Omental fat pad (tissue), 4 donors: ENCODE measurements at places on chromosomes 11 and 22.

DNA sequence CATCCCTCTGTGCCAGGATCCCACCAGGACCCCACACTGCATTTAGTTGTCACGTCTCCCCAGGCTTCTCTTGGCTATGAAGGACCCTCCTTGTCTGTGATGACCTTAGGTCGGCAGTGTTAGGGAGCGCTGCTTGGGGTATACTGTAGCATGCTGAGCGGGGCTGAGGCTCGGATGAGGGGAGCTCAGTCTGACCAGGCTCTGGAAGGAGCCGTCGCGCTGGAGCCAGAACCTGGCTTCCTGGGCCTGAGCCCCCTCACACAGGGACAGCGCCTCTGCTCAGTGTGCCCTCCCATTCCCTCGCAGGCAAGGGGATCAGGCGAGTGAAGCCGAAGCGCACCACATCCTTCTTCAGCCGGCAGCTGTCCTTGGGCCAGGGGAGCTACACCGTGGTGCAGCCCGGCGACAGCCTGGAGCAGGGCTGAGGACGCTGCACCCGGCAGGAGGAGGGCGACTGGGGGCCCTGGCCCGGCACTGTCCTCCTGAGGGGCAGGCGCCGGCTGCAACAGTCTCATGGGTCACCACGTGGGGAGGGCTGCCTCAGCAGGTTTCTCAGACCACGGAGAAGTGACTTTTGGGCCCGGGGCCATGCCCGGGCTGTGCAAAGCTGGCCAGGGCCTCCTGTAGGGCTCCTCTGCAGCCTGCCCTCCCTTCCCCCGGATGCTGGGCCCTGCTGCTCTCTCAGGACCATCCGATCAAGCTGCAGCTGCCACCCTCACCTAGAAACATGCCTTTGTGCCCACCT, 11.5 kb upstream of the NEAT1 start:
- no peak for DNase-seq

- no peak for DNase-seq
Observed at GRCh38 chr11:85724748-85725465, 38.9 kb upstream of the CCDC89 start.

DNA sequence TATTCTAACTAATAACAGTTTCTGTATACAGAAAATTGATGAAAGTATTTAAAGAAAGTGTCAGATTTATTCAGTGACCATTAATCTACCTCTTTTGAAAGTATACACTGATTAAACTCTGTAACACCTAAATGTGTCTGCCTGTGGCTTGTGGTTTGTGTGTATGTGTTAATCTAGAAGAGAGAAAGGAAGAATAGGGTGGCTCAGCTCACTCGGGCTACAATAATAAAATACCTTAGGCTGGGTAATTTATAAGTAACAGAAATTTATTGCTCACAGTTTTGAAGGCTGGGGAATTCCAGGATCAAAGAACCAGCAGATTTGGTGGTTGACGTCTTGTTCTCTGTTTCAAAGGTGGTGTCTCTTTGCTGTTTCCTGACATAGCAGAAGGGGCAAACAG, 13.6 kb upstream of the OR5AS1 start:
- DNase-seq = no peak

DNA sequence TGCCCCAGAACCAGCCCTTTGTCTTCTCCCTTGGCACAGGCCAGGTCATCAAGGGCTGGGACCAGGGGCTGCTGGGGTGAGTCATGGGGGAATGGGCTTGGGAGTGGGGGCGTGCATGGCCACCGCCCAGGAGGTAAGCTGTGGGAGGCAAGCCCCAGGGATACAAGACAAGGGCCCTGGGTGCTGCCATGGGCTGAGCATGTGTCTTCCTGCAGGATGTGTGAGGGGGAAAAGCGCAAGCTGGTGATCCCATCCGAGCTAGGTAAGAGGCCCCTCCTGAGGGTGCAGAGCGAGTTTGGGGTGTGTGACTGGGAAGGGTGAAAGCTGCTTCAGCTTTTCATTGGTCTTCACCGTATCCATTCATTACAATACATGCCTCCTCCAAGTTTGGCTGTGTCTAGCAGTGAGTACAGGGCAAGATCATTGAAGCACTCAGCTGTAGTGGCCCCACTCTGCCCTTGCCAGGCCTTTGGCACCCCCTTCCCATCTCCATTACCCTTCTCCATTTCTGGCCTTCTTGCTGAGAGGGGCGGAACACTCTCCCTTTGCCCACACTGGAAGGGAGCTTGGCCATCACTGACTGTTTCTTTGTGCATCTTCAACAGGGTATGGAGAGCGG, 2.5 kb downstream of the FKBP2 start:
- DNase-seq = no peak

DNA sequence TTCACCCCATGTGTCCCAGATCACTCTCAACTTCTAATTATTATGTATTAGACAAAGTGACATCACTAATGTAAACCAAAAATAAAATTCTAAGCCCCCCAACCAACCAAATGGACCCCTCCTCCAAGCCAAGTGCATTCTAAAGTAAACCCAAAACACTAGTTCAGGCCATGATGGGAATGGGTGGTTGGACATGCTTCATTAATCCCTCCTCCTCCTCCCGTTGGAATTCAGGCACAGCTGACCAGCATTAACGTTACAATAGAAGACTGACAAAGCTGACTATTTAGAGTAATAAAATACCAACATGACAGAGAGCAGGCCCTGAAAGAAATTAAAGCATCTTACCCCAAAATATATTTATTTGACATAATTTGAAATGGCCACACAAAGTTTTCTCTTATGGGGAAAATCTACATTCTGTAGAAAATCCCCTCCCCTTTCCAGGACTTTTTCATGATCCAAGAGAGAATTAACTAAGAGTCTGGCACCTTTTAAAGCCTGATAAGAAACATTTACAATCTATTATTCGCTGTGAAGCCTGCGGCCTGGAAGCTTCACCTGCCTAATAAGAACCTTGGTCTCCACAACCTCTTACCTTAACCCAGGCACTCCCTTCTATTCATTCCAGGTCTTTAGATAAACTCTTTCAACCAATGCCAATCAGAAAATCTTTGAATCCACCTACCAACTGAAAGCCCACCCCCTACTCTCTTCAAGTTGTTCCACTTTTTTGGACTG, 948.5 kb upstream of the CCDC90B start:
- DNase-seq = no peak

DNA sequence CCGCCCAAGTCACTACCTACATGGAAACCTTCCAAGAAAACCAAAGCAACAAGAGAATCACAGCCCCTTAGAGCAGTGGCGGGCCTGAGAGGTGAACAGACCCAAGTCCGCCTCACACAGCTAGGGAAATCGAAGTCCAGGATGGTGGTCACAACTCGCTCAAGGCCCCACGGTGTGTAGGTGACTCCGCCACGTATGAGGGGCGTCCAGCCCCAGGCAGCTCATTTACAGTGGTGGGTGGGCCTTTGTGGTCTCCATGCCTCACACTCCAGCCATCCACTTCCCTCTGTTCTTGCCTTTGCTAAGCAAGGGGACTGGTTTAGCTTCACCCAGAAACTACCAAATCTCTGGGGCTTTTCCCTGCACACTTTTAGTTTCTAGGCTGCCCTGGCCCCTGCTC, 9.7 kb upstream of the TCF20 start:
- DNase-seq = no peak

DNA sequence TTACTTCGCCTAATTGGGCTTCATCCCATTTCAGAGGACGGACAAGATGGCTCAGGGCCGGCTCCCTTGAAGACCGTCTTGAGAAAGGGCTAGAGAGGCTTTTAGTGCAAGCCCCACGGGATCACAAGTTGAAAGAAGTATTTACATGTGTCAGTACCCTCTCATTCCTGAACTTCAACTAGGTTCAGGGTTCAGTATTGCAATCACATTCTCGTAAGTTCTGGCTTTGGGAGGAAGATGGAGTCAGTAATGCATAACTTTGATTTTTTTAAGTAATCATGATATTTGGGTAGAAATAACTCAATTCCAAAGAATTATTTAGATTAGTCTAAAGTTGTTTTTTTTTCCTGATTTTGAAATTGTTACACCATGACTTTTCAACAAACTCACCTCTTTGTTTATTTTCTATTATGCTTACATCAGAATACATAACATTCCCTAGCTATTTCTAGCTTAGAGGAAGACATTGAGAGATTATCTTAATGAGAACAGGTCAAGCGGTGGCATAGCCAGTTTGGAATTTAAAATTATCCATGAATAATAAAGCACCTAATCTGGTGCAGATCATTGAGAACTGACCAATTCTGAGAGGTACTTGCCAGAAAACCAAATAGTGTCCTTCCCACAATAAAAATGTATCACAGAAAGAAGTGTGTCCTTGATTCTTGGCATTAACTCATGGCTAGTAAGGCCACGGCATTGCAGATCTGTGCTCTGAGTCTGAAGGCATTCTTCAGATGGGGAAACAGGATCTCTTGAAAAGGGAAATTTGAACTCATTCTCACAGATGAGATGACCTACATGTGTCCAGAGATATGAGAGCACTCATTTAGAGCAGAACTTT, 92.1 kb upstream of the BLID start:
- no peak for DNase-seq

GRCh38 chr22:25053153-25053805, 100.8 kb downstream of the KIAA1671 start:
- DNase-seq = no peak

GRCh38 chr11:131823772-131824171, 453.4 kb downstream of the NTM start:
- DNase-seq = no peak

DNA sequence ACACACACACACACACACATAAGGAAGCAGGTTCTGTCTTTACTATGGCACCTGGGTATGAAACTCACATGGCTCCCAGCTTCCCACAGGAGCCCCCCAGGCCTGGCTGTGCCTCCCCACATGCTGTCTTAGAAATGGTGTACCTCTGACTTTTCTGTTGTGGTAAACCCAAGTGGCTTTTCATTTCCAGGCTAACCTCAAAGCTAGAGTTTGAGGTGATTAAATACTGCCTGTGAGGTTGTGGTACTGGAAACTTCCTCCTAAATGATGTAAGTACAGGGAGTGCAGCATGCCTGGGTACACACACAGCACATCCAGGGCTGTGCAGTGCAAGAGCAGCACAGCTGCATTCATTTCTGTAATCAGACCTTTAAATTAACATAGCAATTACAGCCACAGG, 34.4 kb downstream of the ME3 start:
- no peak for DNase-seq

DNA sequence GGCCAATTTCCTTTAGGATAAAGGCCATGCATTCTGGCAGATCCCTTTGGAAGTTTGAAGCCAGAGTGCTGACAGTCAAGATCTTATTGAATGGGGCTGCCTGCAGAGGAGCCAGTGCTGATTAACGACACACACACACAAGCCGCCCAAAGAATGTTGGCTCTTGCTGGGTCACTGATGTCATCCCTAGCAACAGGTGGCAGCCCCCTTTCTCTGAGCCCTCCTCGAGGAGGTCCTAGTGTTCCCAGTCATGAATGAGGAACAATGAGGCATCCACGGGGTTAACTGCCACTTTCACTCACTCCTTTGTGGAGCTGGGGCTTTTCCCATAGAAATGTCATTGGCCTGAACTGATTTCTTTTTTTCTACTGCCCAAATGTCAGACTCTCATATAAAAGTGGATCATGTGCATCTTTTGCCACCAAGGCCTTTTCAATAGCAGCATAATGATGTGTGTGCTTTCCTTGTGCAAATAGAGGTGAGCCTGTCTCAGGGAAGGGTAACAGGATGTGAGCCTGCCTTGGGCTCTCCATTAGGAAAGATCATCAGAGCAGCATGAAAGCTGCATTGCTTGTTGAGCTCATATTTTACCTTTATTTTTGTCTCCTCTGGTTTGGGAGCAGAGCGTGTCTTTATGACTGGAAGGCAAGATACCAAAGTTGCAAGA, 301.8 kb upstream of the MTNR1B start:
- DNase-seq = no peak
